ENCODE measurements at places on chromosomes 1 and 21.

DNA sequence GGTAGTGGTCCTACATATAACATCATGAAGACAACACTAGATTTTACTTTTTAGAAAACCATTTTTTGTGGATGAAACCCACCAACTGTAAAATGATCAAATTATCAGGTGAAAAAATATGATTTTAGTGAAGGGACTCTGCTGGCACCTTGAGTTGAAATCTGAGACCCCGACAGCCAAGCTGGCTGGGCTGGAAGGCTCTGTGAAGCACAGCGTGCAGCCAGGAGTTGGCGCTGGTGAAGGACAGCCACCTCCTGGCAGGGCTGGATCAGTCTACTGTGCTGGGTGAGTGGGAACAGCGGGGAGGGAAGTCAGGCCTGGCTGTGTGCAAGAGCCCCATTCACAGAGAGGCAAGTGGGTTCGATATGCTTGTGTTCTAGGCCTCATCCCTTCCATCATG, 47.9 kb downstream of the DDAH1 start:
- no peak for DNase-seq

- no peak for DNase-seq
Measured at GRCh38 chr1:1955621-1956094, 36.6 kb upstream of the TMEM52 start.

DNA sequence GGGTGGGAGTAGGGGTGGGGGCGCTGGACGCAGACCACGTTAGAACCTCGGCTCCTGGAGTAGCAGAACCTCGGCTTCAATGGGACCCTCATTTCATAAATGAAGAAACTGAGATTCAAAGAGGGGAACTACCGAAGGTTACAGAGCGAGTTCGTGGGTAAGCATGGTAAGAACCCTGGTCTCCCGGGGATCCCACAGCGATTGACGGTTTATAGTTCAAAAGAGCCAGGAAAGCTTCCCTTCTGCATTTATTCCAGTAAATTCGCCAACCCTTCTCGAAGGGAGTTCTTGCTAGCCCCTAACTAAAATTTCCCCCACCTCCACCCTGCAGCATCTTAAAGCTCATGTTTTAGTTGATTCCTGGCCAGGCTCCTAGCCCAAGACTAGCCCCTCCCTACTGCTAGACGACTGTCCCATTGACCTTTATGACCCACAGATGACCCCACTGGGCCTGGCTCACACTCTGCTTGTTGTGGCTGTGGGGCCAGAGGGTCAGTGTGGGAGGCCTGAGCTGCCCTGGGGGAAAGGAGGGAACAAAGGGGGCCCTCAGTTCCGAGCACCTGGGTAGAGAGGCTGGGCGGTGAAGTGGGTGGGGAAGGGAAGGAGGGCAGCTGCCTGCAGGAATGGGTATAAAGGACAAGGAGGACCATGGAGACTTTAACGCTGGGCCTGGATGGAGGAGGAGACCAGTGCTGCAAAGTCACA, 558 bp upstream of the KIF21B start:
- DNase-seq = no peak

GRCh38 chr1:25727635-25728286, 72.2 kb upstream of the SELENON start:
- DNase-seq = peak; percentile 65

- DNase-seq = peak; percentile 55
Measured at GRCh38 chr1:180674603-180675530, 43.0 kb downstream of the XPR1 start.

GRCh38 chr1:93360111-93360510, 14.4 kb downstream of the DR1 start:
- no peak for DNase-seq

DNA sequence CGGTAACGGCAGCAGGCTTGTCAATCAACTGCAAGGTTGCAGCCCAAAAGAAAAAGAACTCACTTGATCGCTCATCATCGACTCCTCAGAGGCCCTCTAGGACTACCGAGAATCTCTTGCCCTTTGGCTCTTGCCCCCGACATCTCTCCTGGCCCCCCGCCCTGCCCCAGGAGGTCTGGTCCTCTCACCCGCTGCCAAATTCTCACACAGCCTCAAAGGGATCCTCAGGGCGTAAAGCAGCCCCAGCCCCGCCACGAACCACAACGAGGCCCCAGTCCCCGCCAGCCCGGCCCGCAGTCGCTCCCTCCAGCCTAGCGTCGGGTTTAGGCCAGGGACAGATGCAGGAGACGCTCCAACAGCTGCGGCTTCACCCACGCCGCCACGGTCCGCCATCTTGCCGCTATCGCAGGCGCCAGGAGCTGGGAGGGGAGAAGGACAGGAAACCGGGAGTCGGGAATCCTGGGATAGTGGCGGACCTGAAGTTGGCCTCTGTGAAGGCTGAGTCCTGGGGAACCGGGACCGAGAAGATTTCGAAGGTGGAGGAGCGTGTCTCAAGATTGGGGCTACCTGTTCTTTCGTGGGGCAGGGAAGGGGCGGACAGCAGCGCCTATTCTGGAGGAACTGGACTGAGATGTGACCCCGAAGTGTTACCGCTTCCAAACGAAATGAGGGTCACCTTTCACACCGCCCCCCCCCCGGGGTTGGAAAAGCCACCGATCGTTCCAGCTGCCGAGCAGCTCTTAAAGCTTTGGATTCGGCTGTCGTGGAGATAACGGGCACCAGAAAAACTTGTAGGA, at the start of gene ST7L:
Gene ST7L (minus strand): TSS at position 421 of the 797 bp plus-strand sequence. CDS start 28 bp downstream, at position 393.
- DNase-seq = peak; percentile 69

DNA sequence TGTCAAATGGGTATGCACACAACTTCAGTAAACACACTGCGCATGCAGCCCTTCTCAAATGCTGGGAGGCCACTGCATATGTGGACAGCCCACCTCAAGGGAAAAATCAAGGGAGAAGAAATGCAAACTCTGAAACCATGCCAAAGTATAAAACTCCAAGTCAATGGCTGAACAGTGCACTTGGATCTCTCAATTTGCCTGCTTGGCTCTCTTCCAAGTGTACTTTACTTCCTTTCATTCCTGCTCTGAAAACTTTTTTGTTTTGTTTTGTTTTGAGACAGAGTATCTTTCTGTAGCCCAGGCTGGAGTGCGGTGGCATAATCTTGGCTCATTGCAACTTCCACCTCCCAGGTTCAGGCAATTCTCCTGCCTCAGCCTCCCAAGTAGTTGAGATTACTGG, 18.8 kb upstream of the COP1 start:
- DNase-seq = no peak

GRCh38 chr1:199774433-199775089, 252.9 kb upstream of the NR5A2 start:
- peak; percentile 64 for DNase-seq
